Stimulated activated CD4-positive, alpha-beta T cell treated with anti-CD3 and anti-CD28 coated beads, Interleukin-12 subunit alpha, Interleukin-12 subunit beta, amount 100 ng/mL, for 24 hours (primary cell): ENCODE measurements at places on chromosomes 13 and 19.
A peak's percentile ranks its signal among the peaks of the same experiment; 100 is the strongest.

DNA sequence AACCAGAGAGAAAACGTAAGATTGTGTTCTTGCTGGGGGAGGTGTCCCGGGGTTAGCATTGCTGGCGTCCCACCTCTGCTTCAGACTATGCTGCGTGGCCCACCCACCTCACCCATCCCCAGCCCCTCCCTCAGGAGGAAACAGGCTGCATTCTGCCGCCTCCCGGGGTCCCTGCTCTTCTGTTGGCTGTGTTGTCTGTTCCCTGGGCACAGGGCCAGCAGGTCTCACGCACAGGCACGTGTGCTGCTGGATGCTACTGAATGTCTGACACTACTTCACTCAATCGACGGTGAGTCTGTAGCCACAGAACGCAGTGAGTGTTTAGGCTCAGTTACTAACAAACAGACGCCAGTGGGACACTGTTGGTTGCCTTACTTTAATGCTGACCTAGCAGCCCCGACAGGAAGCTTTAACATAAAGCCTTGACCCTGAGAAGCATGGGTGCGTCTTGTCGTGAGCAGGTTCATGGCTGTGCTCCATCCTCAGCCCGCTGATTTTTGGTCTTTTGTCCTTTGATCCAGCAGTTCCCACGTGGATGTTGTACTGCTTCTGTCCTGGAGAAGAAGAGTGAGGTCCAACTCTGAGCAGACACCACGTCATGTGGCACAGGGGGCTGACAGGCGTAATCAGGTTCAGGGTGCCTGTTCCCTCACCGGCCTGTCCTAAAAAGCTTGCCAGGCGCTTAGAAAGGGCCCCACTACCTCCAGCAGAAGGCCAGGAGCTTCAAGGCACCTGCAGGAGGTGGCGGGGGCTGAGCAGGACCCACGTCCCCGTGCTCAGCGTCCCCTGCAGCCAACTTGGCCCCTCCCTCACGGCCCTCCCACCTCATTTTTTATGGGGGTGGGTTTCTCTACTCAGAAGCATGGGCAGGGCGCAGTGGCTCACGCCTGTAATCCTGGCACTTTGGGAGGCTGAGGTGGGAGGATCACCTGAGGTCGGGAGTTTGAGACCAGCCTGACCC lies 26.0 kb downstream of the NAXD start:
- no peak for DNase-seq

DNA sequence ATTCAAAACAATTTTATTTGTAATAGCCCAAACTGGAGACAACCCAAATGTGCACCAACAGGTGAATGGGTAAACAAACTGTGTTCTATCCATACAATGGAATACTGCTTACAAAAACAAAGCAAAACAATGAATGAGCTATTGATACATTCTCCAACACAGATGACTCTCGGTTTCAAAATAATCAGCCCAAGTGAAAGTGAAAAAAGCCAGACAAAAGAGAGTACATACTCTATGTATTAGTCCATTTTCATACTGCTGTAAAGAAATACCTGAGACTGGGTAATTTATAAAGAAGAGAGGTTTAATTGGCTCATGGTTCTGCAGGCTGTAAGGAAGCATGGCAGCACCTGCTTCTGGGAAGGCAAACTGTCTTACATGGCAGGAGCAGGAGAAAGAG lies 65.2 kb upstream of the LRCH1 start:
- no peak for DNase-seq

DNA sequence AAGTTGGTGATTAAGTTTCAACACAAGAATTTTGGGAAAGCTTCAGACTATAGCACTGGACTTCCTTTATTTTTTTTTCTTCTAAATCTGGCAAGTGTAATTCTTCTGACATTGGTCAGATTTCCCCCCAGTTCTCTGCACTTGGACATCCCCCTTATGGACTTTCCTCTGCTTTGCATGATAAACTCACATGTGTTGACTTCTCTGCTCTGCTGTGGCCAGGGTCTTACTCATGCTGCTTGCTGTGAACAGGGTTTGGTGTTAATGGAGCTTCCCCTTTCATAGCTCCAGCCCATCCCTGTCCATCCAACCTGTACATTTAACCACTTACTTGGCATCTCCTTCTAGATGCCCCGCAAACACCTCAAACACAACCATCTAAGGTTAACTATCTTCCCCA lies 70.5 kb upstream of the SPATA13 start:
- DNase-seq: no peak

- no peak for DNase-seq
These were observed 9.4 kb upstream of the ZNF91 start for GRCh38 chr19:23404676-23405075.

GRCh38 chr19:51025809-51026553 lies 435 bp downstream of the KLK11 start:
- no peak for DNase-seq

DNA sequence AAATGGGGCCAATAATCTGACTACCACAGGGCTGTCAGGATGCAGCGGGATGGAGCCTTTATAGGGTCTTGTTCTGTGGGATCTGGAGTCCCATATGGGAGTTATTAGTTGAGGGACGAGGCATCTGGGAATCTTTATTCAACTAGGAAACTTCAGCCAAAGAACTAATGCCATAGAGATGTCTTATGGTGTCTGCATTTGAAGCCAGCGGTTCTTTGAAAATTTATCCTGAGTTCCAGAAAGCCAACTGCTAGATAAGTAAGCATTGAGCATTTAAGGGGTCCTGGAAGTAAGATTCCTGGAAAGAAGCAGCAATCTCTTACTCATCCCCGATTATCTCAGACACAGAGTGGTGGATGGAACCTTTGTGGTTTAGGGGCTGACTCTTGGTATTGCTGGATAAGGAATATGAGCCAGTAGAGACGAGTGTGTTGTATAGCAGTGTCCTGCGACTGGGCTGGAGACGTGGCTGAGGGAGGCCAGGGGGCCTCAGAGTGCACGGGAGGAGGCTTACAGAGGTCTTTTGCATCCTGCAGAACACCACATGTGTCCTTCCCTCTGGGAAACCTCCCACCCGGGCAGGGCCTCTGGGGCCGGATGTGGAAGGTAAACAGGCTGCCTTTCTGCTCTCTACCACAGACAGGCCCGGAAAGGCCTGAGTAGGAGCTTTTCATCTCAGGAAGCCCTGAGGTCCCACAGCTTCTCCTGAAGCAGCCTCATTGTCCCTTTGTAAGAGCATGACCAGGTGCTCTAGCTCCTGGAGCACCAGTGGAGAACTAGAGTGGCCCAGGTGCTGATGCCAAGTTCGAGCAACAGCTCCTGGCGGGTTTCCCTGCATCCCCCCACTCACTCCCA lies 28.8 kb downstream of the ACTN4 start:
- DNase-seq: no peak

- DNase-seq: no peak
These were observed 54.0 kb upstream of the DOCK9 start for GRCh38 chr13:99031832-99032231.

- no peak for DNase-seq
These were observed 3.1 kb upstream of the JSRP1 start for GRCh38 chr19:2259336-2259735.

DNA sequence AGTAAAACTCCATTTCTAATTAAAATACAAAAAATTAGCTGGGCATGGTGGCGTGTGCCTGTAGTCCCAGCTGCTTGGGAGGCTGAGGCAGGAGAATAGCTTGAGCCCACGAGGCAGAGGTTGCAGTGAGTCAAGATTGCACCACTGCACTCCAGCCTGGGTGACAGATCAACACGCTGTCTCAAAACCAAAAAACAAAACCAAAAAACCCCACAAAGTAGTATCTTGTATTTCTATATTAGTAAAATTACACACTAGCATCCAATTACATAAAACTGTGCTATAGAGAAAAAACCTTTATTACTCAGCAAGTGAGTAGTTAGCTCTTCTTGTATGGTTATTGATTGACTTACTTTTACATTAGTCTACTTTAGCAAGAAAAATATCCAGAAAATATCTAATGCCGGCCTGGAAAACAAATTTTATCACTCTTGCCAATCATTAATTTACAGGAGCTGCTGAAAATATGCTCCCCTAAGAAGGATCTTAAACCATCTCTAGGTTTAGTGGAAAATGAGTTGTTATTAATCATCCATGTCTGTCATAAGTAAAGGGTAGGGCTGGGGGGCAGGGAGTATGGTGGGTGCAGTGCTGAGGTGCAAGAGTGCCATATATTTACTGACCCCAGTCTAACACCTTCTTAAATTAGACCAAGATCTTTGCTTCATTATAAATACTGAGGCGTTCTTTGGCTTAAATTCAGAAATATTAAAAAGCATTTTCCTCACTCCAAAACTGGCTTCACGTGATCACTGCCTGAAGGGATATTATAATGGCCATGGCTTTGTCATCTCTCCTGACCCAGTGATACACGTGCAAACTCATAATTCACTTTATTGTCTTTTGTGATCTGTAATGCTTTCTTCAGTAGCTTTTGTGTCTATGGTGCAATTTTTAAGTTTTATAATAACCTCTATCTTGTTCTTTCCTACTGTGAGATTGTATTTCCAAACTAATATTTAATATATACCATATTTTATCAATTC lies 44.1 kb downstream of the UBL3 start:
- no peak for DNase-seq

GRCh38 chr13:28136916-28137315 lies 1.4 kb upstream of the PAN3 start:
- DNase-seq: no peak

- DNase-seq: no peak
These were observed 27.5 kb downstream of the EPS15L1 start for GRCh38 chr19:16444269-16444600.

DNA sequence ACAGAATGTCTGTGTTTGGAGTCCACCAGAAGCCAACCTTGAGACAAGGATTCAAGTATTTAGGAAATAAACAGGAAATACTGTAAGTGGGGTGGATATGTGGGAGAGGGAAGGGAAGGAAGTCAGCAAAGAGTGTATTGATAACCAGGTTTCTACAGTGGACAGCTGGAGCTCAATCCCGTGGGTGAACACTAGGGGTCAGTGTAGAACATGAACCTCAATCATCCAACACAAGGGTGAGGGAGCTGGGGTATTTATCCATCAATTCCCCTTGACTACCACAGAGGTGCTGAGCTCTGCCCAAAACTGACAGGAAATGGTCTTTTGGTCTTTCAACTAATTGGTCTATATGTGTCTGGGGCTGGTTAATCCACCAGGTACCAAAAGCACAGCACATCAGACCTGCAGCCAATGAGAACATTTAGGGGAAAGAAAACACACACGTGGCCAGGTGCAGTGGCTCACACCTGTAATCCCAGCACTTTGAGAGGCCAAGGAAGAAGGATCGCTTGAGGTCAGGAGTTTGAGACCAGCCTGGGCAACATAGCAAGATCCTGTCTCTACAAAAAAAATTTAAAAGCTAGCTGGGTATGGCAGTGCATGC lies 5.6 kb upstream of the SYDE1 start:
- DNase-seq: peak; percentile 23

DNA sequence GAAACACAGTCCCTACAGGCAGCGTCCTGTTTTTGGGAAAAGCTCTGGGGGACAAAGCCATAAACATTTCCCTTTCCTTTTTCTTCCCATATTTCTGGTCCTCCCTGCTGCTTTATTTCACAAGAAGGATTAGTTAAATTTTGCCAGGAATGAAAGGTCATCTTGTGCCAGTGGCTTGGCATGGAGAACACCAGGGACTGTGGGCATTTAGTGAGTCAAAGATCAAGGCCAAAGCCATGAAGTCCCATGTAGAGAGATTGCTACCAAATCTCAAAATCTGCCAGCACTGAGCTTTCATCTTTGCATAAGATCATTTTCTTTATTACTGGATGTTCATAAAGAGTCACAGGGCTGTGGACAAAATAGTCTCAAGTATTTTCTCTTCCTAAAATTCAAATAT lies 29.1 kb upstream of the SLC46A3 start:
- DNase-seq: no peak

DNA sequence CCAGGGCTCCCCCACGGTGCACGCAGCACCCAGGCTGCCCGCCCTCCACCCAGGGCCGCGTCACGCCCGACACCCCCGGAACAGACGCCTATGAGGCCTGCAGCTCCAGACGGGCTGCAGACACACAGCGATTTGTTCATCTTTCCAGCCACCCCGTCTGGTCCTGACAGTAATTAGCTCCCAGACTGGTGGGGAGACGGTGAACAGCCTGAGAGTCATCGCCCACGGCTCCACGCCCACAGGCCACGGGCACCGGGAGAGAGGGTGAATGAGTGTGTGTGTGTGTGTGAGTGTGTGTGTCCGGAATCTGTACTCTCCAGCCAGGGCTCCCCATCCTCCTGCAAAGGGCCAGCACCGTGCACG lies 18.1 kb downstream of the GADD45B start:
- DNase-seq: no peak

- DNase-seq: no peak
These were observed 48.6 kb downstream of the SCEL start for GRCh38 chr13:77584106-77584505.

DNA sequence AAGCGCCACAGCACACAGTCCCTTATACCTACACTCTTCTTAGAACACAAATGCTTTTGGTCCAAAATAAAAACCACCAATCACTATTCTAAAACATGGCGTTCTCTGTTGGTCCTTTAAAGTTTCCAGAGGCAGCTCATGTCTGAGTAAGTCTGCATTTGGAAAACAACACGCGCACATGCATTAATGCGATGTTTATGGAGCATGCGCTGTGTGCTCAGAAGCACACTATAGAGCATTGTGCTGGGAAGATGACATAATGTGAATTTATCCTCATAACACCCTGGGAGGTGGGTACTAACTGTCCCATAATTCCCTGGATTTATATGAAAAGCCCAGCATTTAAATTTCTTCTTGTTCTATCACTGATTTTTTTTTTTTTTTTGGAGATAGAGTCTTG lies 10.7 kb downstream of the ZNF682 start:
- DNase-seq: no peak

DNA sequence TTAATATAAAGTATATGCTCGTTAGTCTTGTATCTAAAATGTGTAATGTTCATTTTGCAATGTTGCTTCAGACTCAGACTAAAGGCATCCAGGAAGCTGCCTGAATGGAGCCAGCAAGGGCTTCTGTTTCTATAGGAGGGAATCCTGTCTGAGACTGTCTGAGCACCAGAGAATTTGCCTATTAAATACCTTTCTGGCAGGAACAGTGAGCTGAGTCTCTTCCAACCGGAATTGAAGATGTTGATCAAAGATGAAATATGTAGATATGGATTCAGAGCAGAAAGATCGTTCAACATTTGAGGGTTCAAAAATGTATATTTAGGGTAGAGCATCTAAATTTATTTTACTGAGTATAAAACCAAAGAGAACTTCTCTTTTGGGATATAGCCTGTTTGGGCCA lies 20.9 kb downstream of the MYO16 start:
- no peak for DNase-seq

GRCh38 chr13:26465954-26466353 lies 91.5 kb upstream of the WASF3 start:
- no peak for DNase-seq

GRCh38 chr19:5978606-5979552 lies 939 bp upstream of the RANBP3 start:
- no peak for DNase-seq
